Pons (tissue), 1 donor: ENCODE measurements at places on chromosomes 3 and 15.

GRCh38 chr3:141255846-141256261 is 24.2 kb downstream of the PXYLP1 start:
- DNase-seq: no peak

- DNase-seq: no peak
Measured at GRCh38 chr15:99502661-99503060, 63.1 kb upstream of the MEF2A start.

DNA sequence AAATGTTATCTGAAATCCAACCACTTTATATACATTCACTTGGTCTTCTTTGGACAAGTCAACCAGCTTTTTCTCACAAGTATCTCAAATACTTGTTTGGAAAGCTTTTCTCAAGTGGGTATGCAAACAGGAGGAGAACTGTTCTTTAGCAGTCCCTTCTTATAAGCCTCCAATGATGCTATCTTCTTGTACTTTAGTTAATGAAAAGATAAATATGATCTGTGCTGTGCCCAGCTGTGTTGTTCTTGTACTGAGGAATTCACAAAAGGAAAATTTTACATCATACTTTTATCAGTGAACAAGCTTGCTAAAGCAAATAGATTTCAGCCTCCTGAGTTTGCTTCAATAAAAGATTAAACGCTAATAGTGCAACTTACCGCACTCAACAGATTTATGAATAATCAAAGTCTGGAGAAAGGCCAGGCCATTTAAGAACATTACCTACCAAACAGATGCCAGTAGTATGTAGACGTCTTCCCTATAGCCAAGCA is 395.2 kb downstream of the MECOM start:
- no peak for DNase-seq

DNA sequence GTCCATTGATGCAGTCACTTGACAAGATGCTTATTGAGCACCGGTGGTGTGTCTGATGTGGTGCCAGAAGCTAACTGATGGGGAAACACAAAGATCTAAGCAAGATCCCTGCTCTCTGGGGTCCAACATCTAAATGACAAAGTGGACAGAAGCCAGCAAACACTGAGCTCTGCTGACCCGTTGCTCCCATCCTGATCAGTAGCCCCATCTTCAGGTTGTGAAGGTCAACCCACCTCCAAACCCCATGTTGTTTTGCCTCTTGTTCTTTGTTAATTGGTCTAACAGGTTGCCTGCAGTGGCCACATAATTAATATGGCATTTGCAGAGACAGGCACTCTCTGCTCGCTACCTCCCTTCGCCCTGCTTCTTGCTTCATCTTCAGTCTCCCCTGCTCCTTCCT is 21.5 kb upstream of the GLCE start:
- DNase-seq: no peak

- no peak for DNase-seq
Measured at GRCh38 chr15:73979636-73980035, 12.5 kb downstream of the STOML1 start.

DNA sequence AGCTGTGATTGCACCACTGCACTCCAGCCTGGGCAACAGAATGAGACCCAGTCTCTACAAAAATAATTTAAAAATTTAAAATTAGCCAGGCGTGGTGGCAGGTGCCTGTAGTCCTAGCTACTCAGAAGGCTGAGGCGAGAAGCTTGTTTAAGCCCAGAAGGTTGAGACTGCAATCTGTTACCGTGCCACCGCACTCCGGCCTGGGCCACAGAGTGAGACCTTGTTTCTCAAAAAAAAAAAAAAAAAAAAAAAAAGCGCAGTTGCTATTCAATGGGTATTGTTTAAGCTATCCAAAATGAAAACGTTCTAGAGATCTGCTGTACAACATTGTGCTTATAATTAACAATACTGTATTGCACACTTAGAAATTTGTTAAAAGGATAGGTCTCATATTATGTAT is 24.0 kb downstream of the ZNF148 start:
- DNase-seq: no peak

- DNase-seq: no peak
Measured at GRCh38 chr3:130950124-130950523, 56.2 kb downstream of the ATP2C1 start.

GRCh38 chr3:117454254-117454653 is 744.7 kb downstream of the TUSC7 start:
- no peak for DNase-seq

DNA sequence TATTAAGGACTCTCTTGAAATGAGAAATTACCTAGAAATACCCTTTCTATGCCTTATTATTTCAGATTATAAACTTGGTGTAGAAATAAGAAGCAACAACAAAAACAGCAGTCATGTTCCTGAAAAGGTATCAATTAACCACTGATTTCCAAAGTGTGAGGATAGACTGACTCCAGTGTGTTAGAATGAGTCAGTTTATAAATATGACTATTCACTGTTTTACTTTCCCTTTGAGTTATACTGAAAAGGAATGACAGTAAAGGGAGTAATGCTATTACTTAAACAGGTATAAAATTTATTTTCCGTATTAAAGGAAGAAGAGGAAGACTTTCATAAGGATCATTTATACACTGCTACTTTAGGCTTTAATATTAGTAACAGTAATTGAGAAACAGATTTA is 12.9 kb downstream of the GMNC start:
- no peak for DNase-seq
